ENCODE measurements at places on chromosomes 7 and 10. TPM values are rescaled to one million over a fixed set of nuclear protein-coding genes. Genes with fewer than 3 reads are reported as not detected.

- H3K4me3 ChIP-seq = no peak overlapping the region
- no peaks in the 10 kb centered on the region for H3K4me1 ChIP-seq
Measured at GRCh38 chr7:45211066-45211465, 53.5 kb downstream of the RAMP3 start.

GRCh38 chr10:31625566-31625965 lies 303.1 kb downstream of the ARHGAP12 start:
- no peaks in the 10 kb centered on the region for H3K36me3 ChIP-seq
- no peaks in the 10 kb centered on the region for H3K4me1 ChIP-seq
- no peak overlapping the region for H3K27ac ChIP-seq

Gene UPF2
- 25.6 TPM for total RNA-seq

Gene OR13A1
- total RNA-seq = not detected

- no peaks in the 10 kb centered on the region for H3K4me1 ChIP-seq
- no peaks in the 10 kb centered on the region for H3K36me3 ChIP-seq
- H3K4me3 ChIP-seq = no peak overlapping the region
- no peak overlapping the region for H3K27ac ChIP-seq
- DNase-seq = no peak
Measured at GRCh38 chr7:14807507-14807906, 95.0 kb downstream of the DGKB start.

Gene KAZALD1
- total RNA-seq = 11.5 TPM

- peaks cover 18% of the 10 kb centered on the region for H3K4me1 ChIP-seq
- peaks cover 67% of the 10 kb centered on the region for H3K27me3 ChIP-seq
- no peaks in the 10 kb centered on the region for H3K36me3 ChIP-seq
- no peak overlapping the region for H3K27ac ChIP-seq
- no peak overlapping the region for H3K4me3 ChIP-seq
- DNase-seq = no peak
Measured at GRCh38 chr7:27240015-27240731, 2.4 kb upstream of the EVX1 start.

DNA sequence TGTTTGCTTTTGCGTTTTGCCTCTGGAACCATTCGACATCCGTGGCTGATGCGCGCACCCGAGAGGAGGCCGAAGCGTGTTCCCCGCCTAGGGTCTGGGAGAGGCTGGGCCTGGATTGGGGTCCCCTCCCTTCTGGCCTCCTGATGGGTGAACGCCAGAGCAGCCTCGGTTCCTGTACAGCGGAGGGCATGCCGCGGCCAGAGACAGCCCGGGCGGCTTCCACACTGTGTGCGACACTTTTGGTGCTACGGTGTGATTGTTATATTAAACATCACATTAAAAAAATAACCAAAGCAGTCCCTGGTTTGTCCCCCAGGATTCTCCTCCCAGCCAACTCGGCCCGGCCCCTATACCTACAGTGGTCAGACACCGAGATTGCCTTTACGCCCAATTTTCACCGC lies 3.7 kb upstream of the HOXA7 start:
- no peak for DNase-seq
- H3K27ac ChIP-seq = peak overlapping the region; percentile 94
- H3K4me3 ChIP-seq = peak overlapping the region; percentile 64
- H3K27me3 ChIP-seq = peaks cover 4% of the 10 kb centered on the region
- H3K36me3 ChIP-seq = no peaks in the 10 kb centered on the region

Gene LBX1
- total RNA-seq = not detected

GRCh38 chr7:140659856-140660255 lies 12.9 kb upstream of the ADCK2 start:
- H3K27me3 ChIP-seq = no peaks in the 10 kb centered on the region
- H3K4me1 ChIP-seq = peaks cover 12% of the 10 kb centered on the region
- H3K36me3 ChIP-seq = no peaks in the 10 kb centered on the region
- DNase-seq = no peak
- H3K4me3 ChIP-seq = no peak overlapping the region
- no peak overlapping the region for H3K27ac ChIP-seq

Gene ADAMTS14
- total RNA-seq = 1.5 TPM

- no peak overlapping the region for H3K27ac ChIP-seq
- no peaks in the 10 kb centered on the region for H3K36me3 ChIP-seq
- H3K4me3 ChIP-seq = no peak overlapping the region
- no peaks in the 10 kb centered on the region for H3K4me1 ChIP-seq
Measured at GRCh38 chr7:35355911-35356310, 102.0 kb upstream of the TBX20 start.

DNA sequence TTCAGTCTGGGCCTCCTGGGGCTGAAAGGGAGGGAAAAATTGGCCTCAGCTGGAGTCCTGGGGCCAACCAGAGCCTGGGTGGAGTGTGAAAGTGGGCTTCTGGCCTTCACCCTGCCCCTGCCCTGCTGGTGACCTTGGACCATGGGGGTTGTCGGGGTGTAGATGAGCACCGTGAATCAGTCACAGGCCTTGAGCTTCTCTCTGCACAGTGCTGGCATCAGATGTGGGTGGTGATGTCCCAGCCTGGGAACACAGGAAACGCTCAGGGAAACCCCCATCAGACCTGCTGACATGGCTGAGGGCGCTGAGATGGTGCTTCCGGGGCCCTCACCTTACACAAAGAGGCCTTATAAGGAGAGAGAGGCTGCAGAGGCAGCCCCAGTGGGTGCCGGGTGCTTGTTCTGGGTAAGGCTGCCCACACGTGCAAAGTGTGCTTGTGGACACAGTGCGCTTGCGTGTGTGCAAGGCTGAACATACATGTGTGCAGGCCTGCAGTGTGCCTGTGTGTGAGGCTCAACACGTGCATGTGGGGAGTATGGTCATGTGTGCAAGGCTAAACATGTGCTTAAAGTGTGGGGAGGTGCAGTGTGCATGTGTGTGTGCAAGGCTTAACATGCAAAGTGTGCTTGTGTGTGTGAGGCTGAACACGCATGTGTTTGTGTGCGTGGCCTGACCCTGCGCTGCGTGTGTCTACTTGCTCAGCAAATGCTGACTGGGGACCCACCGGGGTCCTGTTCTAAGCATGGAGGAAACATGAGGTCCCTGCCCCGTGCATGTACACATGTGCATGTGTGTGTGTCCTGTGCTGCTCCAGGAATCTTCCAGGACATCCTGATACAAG lies 6.5 kb downstream of the ARPC1B start:
- H3K4me3 ChIP-seq = peak overlapping the region; percentile 3
- DNase-seq = peak; percentile 42
- H3K27me3 ChIP-seq = no peaks in the 10 kb centered on the region
- H3K36me3 ChIP-seq = no peaks in the 10 kb centered on the region

DNA sequence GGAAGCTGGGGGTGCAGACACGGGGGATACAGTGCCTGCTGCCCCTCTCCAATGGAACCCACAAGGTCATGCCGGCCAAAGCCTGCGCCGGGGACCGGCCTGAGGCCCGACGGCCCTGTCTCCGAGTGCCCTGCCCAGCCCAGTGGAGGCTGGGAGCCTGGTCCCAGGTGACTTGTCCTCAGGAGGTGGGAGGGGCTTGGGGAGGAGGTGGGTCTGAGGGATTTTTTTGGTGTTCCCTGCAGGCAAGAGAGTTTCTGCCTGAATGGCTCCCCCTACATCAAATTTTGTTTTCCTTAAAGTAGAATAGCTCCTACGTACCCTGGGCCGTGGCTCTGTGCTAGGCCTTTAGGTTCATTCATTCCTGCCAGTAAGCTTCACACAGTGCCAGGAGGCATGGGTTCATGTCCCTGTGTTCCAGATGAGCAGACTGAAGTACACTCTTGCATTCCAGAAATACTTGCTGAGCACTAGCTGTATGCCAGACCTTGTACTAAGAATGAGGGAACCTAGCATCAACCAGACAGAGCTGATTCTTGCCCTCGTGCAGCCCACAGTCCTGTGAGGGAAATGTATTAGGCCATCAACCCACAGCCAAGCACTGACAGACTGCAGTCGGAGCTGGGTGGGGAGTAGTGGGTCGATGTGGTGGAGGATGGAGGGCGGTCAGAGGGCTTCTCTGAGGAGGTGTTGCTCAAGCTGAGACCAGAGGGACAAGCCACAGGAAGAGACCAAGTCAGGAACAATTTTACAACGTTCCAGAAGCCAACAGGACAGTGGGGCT lies 31.1 kb downstream of the TBATA start:
- no peaks in the 10 kb centered on the region for H3K27me3 ChIP-seq
- no peak overlapping the region for H3K27ac ChIP-seq
- no peak for DNase-seq
- no peaks in the 10 kb centered on the region for H3K4me1 ChIP-seq

All from colonic mucosa (tissue), 4 donors.